Upper lobe of right lung (tissue), 1 donor: ENCODE measurements at places on chromosomes 5 and 9.

DNA sequence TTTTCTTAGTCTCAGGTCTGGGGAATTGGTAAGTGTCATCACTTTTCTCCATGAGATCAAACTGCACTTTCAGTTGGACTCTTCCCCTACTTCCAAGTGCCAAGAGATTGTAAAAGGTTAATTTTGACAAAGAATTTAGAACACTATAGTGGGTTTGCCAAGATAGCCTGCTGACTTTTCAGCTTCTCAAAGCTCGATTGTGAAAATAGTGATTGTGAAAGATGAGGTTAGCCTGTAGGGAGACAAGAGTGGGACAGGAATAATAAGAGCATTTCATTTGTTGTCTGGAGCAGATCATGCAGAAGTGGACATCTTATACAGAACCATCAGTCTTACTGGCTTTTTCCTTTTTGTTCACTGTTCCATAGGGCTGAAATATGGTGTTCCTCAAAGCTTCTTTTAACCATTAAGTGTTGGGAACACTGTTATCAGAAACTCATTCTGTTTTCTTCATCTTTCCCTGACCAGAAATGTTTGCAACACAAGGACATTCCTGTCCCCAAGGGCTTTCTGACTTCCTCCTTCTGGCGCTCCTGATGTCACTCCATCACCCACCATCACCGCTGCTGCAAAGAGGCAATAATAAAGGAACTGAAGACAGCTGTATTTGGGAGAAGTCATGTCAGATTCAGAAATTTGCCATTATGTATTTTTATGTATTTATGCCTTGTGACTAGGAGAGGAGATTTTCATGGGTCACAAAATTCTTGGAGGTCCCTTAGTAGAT lies 11.6 kb upstream of the SPTAN1 start:
- H3K27ac ChIP-seq, result no peak overlapping the region
- DNase-seq, result no peak
- no peaks in the 10 kb centered on the region for H3K4me1 ChIP-seq

DNA sequence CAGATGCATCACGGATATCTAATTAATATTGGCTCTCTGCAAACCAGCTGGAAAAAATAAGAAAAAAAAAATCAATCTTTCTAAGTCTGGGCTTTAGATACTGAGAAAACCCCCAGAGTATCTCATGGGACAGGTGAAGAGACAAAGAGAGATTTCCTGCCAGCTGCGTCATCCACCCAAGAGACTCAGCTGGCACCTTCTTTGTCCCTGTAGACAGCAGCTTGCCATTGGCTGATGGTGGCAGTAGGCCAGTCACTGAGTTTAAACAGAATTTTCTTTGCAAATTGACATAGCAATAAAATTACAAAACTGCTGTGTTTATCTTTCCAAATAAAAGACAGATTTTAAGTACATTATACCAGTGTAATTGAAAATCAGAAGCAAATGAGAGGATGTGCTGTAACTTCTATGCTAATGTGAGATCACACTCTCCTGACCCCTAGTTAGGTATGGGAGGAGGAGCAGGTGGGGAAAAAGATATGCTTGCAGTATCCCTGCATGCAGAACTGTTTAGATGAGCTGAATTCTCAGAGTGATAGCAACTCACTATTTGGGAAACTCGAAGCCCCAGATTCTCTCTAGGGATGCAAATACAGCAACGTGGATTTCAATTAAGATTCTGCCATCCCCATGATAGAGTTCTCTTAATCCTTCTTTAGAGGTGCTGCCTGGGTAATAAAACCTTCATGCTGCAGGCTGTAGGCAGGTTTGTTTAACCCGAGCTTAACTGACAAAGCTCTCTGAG lies 72.2 kb downstream of the NMUR2 start:
- H3K36me3 ChIP-seq, result no peaks in the 10 kb centered on the region
- no peaks in the 10 kb centered on the region for H3K27me3 ChIP-seq
- no peak overlapping the region for H3K27ac ChIP-seq

GRCh38 chr5:153623751-153624450 lies 133.4 kb downstream of the GRIA1 start:
- H3K27ac ChIP-seq, result no peak overlapping the region
- H3K36me3 ChIP-seq, result no peaks in the 10 kb centered on the region
- no peak for DNase-seq

DNA sequence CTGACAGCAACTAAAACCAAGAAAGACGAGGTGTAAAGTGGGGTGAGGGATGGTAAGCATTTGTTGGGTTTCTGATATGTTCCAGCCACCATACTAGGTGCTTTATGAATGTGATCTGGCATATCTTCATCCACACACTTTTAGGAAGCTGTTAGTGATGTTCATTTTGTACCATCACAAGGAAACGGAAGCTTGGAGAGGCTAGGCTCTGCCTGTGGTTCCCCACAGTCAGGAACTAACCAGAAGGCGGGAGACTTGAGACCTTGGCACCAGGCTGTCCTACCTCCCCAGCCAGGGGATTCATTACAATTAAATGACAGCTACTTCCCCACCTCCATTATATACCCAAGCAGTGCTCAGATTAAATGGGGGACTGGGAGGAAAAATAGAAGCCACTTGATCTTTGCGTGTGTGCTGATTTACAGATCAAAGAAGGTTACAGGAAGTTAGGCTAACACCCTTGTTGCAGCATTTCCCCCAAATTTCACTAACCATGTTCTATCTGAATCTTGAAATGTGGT lies 43.0 kb downstream of the SFXN1 start:
- no peaks in the 10 kb centered on the region for H3K27me3 ChIP-seq
- H3K36me3 ChIP-seq, result peaks cover 55% of the 10 kb centered on the region
- no peak overlapping the region for H3K4me3 ChIP-seq
- H3K4me1 ChIP-seq, result no peaks in the 10 kb centered on the region

- H3K27me3 ChIP-seq, result no peaks in the 10 kb centered on the region
- H3K4me3 ChIP-seq, result no peak overlapping the region
- no peaks in the 10 kb centered on the region for H3K4me1 ChIP-seq
These were observed 476.0 kb downstream of the ZSWIM6 start for GRCh38 chr5:61808091-61808490.

GRCh38 chr5:74393943-74394342 lies 246.6 kb downstream of the ENC1 start:
- no peak for DNase-seq
- H3K36me3 ChIP-seq, result no peaks in the 10 kb centered on the region
- no peaks in the 10 kb centered on the region for H3K4me1 ChIP-seq
- no peak overlapping the region for H3K27ac ChIP-seq
- H3K27me3 ChIP-seq, result no peaks in the 10 kb centered on the region

DNA sequence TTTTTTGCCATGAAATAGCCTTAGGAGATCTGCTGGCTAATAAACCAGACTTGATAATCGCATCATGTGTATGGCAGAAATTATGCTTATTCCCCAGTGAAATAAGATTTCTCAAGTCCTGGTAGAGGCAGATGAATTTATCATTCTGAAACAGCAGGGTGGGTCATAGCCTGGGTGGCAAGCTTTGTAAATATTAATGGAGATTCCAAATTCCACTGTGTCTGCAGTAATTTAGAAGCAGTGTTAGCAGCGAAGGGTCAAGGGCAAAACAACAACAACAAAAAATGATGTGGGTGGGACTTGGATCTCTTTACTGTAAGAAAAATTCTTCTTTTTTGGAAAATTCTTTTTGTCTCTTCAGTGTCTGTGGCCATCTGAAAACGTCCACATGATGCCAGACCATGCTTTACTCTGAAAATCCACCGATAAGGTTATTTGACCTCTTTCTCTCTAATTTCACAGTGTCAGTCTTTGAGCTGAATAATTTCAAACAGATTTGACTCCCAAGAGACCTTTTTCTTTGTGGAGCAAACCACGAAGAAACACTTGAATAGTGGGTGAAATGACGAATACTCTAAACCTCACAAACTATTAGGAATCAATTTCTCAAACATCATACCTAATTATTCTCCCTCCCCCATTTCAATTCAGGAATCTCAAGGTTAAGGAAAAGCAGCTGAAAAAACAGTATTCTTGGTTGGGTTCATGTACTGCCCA lies 106.0 kb upstream of the RPS23 start:
- no peaks in the 10 kb centered on the region for H3K27me3 ChIP-seq
- H3K4me1 ChIP-seq, result no peaks in the 10 kb centered on the region
- no peak overlapping the region for H3K27ac ChIP-seq
- no peak for DNase-seq

DNA sequence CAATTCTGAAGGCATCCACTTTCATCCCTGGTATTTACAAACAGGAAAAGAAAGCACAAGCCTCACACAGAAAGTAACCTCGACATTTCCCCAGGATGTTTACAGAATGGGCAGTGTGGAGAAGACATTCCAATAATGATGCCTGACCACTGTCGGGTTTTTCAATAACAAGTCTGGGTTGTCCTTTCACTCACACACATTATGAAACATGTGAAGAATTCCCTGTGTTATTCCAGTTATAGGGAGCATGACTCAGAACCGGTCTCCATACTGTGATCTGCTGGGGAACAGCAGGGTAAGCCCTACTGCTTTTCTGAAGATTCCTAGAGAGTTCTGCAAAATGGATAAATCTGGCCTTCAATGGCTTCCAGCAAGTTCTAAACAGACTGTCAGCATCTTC lies 155.3 kb downstream of the ADAMTS12 start:
- H3K27ac ChIP-seq, result no peak overlapping the region
- no peaks in the 10 kb centered on the region for H3K27me3 ChIP-seq
- no peak for DNase-seq
- H3K36me3 ChIP-seq, result no peaks in the 10 kb centered on the region
- peaks cover 13% of the 10 kb centered on the region for H3K4me1 ChIP-seq

DNA sequence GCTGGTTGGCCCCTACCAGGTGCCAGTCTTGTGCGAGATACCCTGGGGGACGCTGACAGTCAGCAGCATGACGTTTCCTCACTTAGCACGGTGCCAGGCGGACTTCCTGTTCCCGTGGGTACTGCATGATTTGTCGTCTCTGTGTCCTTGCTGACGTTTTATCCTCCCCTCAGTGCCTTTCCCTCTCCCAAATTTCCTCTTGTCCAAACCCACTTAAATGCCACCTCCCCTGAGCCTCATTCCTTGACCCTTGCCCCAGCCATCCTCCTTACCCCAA lies 60.6 kb upstream of the SAP30L start:
- no peak overlapping the region for H3K4me3 ChIP-seq
- no peaks in the 10 kb centered on the region for H3K4me1 ChIP-seq
- no peak for DNase-seq

DNA sequence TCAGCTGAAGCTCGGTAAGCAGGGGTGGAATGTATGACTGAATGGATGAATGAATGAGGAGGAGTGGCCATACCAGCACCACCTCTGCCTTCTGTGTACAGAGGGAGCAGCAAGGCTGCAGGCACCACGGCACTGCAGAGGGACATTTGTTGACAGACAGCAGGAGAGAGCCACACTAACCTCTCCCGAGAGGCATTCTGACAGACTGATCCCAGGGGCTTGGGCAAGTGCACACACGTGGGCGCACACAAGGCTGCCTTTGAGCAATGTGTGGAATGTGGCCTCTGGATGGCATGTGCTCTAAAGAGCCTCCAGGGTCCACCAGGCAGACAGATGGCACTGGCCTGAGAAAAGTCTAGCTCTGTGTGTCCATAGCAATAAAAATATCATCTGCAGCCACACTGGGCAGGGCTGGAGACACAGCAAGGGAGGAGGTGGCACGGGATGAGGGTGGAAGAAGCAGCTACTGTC lies 111.8 kb downstream of the ACTL7B start:
- no peaks in the 10 kb centered on the region for H3K4me1 ChIP-seq
- DNase-seq, result no peak
- H3K27ac ChIP-seq, result no peak overlapping the region
- H3K36me3 ChIP-seq, result no peaks in the 10 kb centered on the region
- H3K27me3 ChIP-seq, result no peaks in the 10 kb centered on the region

- H3K36me3 ChIP-seq, result no peaks in the 10 kb centered on the region
- H3K27me3 ChIP-seq, result no peaks in the 10 kb centered on the region
- H3K4me1 ChIP-seq, result no peaks in the 10 kb centered on the region
- no peak overlapping the region for H3K27ac ChIP-seq
These were observed 677.0 kb upstream of the KLF4 start for GRCh38 chr9:108166519-108166918.

DNA sequence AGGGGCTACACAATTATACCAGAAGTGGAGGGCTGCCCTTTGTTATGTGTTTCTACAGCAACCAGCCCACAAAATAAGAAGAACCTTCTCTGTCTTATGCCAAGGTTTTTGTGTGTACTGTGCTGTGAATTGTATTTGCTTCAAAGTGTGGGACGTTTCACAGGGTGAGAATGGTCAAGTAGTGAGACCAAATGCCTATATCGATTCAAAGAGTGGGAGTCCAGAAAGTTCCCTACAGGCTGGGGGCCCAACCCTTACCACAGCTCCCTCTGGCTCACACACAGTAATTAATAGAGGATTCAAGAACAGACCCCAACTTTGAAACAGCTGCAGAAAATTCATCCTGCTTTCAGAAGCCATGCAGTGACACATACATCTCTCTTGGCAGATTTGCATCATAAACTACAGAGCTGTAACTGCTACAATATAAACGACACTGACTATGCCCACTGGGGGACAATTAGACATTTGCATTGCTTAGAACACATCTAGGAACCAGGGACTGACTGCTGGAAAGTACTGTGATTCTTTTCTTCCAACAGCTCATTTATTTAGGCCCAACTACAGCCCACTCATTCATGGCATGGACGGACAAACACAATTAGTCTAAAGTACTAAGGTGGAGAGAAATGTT lies 12.8 kb downstream of the ENC1 start:
- H3K27me3 ChIP-seq, result no peaks in the 10 kb centered on the region
- peaks cover 5% of the 10 kb centered on the region for H3K36me3 ChIP-seq
- H3K27ac ChIP-seq, result no peak overlapping the region
- no peak overlapping the region for H3K4me3 ChIP-seq
- H3K4me1 ChIP-seq, result peaks cover 28% of the 10 kb centered on the region

DNA sequence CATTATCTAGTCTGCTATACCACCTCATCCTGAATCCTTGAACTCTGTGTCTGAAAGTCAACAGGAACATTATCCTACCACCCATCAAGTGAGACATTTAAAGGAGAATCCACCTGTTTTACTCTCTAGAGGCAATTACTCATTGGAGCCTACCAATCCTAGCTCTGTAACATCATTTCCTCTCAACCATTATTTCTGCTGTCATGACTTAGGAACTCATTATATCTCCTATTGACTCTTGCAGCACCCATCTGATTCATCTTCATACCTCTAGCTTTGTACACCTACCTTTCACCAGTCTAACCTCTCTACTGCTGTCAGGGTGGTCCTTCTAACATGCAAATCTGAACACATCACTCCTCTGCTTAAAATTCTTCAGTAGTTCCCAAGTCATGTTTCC lies 481.5 kb downstream of the NFIB start:
- H3K27ac ChIP-seq, result no peak overlapping the region
- no peak overlapping the region for H3K4me3 ChIP-seq
- H3K36me3 ChIP-seq, result no peaks in the 10 kb centered on the region
- no peaks in the 10 kb centered on the region for H3K4me1 ChIP-seq
